SK-N-SH (cell line): ENCODE measurements at places on chromosomes 2 and 18.

DNA sequence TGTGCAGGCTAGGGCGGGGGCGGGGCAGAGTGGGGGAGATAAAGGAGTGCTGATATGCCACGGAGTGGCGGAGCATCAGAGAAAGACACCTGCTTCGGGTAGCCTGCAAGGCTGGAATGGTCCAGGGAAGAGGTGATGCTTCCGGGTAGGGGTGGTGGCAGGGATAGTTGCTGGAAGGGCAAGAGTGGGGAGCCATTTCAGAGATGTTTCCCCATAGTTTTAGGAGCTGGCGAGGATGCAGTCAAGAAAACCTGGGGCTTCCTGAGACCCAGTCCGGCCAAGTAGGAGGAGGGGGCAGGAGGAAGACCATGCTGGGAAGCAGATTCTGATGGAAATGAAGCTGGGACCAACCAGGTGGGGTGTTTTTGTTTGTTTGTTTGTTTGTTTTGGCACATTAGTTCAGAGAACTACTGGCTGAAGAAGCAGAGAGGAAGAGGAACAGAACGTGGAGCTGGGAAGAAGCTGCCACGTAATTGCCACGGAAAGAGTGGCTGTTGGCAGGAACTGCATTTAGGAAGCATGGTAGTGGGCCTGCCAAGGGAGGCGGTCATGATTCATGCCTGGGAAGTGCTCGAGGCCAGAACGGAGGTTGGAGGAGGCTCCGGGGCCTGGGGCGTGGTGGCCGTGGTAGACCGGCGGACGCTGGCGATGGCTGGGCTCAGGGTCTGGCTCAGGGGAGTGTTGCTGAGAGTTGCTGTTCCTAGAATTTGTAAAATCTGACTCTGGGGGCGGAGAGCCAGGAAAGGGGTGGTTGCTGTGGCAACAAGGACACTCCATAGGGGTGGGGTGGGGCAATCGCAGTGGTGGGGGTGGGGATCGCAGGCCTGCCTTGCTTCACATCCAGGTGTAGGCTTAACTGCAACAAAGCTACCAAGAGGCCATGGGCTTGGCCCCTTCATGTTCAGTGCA, 8.6 kb upstream of the INPP5D start:
- DNase-seq = no peak

DNA sequence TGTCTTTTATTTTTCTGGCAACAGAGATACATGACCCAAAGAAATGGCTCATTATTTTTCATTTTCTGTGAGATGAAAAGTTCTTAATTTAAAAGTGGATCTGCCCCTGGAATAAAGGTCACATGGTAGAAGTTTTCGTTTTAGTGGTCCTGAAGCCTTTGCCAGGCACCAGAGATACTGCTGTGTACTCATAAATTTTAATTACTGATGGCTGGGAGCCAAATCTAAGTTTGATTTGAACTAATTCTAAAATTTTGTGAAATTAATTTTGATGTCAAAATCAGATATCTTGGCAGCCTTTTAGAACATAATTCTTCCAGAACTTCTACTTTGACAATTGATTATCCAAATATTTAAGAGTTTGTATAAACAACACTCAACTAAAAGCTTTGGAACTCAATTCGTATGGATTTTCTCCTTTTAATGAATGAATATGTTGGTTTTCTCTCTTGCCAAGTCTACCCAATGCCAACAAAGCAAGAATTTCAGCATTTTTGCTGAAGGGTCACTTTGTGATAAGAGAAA, 128.5 kb upstream of the SP5 start:
- DNase-seq = peak; percentile 21

DNA sequence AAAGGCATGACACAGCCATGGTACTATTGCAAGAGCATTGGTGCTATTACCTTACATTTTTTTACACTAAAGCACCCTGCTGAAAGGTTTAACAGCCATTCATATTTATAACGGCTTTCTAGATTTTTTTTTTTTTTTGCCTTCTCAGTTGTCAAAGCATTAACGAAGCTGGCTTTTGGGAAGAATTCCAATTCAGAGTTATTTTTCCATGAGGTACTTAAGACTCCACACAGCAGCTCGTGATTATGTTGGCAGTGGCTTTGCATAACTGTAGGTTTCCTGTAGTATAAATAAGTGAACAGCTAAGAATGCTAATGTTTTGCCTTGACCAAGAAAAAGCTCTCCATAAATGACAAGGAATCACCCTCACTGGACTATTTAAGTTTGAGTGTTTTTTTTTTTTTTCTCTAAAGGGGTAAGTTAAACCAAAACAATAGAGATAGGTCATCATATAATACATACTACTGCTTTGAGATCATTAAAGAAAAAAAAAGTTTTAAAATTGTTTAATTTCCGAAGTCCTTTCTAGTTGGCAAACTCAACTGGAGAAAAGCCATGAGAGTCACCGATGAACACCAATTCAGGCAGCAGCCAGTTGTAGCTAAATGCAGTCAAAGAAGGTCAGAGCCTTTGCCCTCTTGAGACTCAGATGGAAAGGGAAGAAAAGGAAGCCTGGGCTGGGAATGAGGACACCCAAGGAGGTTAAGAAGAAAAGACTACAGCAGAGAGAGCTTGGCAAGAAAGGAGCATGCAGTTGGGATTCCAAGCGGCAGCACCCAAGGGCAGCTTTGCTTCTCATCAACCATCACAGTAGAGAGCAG, 187.4 kb upstream of the NCKAP5 start:
- DNase-seq = no peak

DNA sequence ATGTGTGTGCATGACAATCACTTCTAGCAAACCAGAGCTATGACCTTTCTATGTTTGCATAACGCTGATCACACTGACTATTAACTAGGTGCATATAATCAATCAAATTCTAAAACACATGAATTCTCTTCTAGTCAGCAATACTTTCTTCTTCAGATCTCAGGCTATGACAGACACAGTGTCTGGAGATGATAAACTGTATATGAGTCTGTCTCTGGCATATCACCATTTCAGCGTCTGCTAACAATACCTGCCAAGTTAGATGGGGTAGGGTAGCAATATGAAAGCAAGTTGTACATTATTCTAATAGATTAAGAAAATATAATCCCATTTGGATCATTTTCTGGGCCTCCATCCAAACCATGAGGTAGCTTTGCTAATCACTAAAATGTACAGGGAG, 354.2 kb upstream of the EPHA4 start:
- no peak for DNase-seq

DNA sequence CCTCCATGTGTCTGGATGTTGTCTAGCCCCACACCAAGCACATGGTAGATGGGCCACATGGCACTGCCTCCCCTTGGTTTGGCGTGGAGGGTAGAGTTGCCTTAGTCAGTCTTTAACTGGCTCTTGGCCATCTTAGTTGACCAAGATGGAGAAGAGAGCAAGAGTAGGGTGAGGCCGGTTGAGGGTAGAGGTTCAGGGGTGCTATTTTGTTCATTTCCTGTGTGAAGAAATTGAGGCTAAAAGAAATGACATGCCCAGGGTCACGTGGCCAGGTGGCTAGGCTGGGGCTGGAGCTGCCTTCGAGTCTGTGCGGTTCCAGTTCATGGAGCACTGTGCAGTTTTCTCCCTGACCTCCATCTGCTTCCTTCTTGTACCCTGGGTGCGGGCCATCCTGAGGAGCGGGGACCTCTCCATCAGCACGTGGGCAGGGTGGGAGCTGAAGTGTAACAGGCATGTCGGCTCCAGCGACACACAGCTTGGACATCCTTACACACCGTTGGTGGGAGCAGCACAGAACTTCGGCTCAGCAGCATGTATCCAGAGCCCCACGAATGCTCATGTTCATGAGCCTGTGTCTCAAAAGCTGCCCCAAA, 213.2 kb downstream of the GBX2 start:
- no peak for DNase-seq

GRCh38 chr2:135965756-135966155, 19.7 kb downstream of the DARS1 start:
- no peak for DNase-seq

DNA sequence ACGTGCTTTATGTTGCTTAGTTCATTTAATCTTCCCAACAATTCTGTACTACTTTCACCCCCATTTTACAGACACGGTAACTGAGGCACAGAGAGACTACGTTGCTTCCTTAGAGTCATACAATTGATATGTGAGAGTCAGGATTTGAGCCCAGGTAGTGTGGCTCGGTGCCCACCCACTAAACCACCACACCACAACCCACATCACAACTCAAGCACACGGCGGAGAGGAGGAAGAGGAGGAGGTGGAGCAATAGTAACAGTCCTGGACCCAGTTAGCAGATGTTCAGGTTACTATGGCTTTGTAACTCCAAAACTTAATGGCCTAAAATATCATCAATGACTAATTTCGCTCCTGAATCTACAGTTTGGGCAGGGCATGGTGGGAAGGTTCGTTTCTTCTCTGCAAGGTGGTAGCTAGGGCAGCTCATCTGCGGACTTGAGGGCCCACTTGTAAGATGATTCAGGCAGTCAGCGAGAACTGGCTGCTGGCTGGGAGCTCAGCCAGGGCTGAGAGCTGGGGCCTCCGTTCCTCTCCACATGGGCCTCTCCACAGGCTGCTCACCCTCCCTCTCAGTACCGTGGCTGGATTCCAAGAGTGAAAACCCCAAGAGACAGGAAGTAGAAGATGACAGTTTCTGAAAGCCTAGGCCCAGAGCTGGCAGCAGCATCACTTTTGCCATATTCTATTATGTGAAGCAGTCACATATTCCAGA, 167.1 kb downstream of the ZFP36L2 start:
- DNase-seq = peak; percentile 72

GRCh38 chr2:159071190-159071915, 102.9 kb downstream of the TANC1 start:
- no peak for DNase-seq

DNA sequence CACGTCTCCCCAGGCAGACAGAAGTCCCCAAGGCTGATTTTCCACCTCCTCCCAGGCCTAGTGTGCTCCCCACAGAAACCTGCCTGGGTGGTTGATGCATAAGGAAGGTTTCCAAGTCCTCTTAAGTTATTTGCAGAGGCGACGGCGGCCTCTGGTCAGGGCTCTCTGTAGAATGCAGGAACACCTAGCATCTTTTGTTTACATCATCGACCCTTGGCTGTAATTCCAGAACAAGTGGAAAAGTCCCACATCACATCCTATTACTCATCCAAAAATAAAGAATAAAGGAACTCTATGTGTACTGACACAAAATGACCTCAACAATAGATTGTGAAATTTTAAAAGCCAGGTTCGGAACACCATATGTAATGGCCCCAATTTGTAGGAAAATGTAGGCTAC, 211.1 kb downstream of the ALPK2 start:
- no peak for DNase-seq

GRCh38 chr2:100971221-100971620, 30.9 kb upstream of the RPL31 start:
- DNase-seq = no peak

- DNase-seq = no peak
Measured at GRCh38 chr2:128732976-128733431, 414.3 kb upstream of the HS6ST1 start.

GRCh38 chr2:200845194-200845593, 19.3 kb downstream of the CLK1 start:
- no peak for DNase-seq

DNA sequence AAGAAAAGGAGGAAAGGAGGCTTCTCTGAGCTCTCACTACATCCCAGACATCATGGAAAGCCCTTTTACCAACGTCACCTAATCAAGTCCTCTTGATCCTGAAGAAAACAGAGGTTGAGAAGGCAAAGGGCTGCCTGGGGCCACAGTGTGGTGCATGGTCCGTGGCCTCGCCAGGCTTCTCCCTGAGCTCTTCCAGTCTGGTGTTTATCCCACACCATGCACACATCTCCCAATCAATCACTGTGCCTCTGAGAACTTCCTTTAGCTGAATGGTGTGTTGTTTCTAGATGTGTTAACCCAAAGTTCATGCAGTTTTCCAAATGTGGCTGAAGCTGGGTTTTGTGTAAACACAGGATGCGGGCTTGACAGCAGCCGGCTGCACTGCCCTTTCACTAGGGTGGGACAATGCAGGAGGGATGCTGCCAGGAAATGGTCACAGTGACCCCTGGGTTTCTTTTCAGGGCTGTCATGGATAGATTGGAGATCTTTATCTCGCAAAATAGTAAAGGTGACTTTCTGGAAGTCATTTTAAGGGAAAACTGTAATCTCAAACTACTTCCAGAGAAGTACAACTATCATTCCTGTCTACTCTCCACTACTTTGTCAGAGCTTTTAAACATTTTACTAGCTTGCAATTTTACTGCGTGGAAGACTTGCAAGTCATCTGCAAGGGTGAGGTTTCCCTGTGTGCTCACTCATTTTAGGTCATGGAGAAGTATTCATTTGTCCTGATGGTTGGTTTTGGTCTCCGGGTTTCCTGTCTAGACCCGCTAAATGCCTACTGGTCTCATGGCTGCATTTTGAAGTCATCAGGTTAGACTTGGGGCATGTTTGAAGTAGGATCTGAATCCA, 54.6 kb downstream of the IL1R2 start:
- DNase-seq = no peak

- no peak for DNase-seq
Measured at GRCh38 chr2:108118996-108119395, 120.8 kb upstream of the SULT1C3 start.

GRCh38 chr2:144942516-144943256, 422.8 kb upstream of the ZEB2 start:
- DNase-seq = no peak

- DNase-seq = no peak
Measured at GRCh38 chr2:202442882-202443281, 66.8 kb downstream of the BMPR2 start.

DNA sequence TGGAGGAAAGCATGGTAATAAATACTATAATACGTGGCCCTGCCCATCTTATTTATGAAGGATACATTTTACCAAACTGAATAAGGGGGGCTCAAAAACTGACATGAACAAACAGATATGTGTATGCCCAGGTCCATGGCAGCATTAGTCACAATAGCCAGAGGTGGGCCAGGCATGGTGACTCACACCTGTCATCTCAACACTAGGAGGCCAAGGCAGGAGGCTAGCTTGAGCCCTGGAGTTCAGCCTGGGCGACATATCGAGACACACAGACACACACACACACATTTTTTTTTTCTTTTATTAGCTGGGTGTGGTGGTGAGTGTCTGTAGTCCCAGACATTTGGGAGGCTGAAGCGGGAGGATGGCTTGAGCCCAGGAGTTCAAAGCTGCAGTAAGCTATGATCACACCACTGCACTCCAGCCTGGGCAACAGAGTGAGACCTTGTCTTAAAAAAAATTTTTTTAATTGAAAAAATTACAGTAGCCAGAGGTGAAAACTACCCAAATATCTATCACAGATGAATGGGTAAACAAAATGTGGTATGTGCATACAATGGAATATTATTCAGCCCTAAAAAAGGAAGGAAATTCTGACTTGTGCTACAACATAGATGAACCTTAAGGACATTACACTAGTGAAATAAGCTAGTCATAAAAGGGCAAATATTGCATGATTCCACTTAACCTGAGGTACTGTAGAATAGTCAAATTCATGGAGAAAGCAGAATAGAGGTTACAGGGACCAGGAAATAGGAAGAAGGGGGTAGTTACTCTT, 8.0 kb downstream of the ATP8B1 start:
- DNase-seq = no peak

GRCh38 chr2:71932037-71932779, 215.5 kb downstream of the CYP26B1 start:
- peak; percentile 3 for DNase-seq

GRCh38 chr2:162720559-162721271, 117.9 kb downstream of the KCNH7 start:
- no peak for DNase-seq
